Bladder microvascular endothelial cell (primary cell): ENCODE measurements at places on chromosomes 13 and 19. TPM values are rescaled to one million over a fixed set of nuclear protein-coding genes. Genes with fewer than 3 reads are reported as not detected.

URAD gene
- not detected in 2 replicates for total RNA-seq

EBI3 gene
- 0.16 and 2.6 TPM in 2 replicates for total RNA-seq

TLE5 gene
- total RNA-seq = 83.4 and 158 TPM in 2 replicates

SHISA2 gene
- 0.32 and 3.5 TPM in 2 replicates for total RNA-seq
